Stimulated activated CD4-positive, alpha-beta T cell treated with anti-CD3 and anti-CD28 coated beads, Interleukin-1b, Interleukin-23, amount 100 ng/mL, for 1 hour (primary cell): ENCODE measurements at places on chromosomes 11 and 22.

GRCh38 chr22:41052661-41053490 lies 39.5 kb upstream of the EP300 start:
- no peak for DNase-seq

DNA sequence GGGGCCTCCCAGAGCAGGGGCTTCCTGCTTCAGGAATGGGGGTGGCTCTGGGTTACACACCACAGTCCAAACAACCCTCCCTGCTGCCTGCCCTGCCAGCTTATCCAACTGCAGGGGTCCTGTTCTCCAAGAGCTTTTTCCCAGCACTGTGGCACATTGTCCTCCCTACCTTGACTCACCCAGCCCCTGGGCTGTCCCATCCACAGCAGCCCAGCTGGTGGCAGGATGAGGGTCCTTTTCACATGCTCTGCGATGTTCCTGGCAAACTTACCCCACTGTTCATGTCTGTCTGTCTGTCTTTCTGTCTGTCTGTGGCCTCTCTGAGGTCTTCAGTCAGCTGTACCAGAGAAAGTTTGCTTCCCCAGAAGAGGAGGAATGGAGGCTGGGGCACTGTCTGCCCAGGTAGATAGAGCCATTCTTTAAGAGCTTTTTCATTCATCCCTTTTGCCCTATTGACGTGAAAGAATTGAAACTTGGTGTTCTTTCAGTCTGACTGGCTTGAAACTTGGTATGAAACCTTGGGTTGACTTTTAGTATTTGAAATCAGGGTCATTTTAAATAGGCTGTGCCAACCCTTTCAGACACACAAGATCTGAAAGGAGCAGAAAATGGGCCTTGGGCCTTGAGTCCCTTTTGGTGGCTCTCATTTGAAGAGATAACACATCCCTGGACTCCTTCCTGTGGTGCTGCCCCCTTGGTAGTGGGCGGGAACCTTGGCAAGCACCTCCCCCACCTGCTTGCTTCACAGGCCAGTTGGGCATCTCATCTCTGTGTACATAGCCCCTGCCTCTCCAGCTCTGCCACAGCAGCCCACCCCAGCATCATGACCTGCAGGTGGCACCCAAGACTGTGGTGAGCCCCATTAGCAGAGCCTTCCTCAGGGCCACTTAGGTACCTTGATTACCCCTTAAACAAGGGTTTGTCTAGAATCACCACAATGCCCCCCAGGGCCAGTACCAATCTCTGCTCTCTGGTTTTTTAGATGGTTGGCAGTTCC lies 74.6 kb upstream of the SUSD2 start:
- no peak for DNase-seq

- DNase-seq = no peak
These were observed 50.8 kb downstream of the BUD13 start for GRCh38 chr11:116721988-116722387.

GRCh38 chr11:636511-637332 lies at the start of gene DRD4:
DRD4 (plus strand) TSS chr11:637269; CDS start chr11:637305, 36 bp downstream.
- no peak for DNase-seq

GRCh38 chr11:82932564-82932963 lies 31.0 kb downstream of the DDIAS start:
- DNase-seq = no peak

DNA sequence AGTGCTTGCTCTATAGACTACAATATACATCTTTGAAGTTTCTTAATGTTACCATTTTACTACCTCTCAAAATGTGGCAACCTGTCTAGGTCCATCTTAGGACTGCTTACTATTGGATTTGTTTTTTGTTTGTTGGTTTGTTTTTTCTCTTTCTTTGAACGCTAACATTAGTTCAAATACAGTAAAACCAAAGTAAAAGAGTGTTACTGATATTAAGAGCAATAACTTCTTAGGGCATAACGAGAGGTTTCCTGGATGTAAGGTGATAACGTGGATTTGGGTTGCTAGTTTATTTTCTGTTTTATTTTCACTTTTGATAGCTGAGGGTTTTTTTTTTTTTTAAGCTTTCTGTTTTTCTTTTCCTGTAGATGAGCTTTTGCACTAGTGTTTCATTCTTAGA lies 43.6 kb downstream of the TMEM135 start:
- DNase-seq = no peak

- DNase-seq = no peak
These were observed 39.7 kb downstream of the DEUP1 start for GRCh38 chr11:93370260-93370659.

DNA sequence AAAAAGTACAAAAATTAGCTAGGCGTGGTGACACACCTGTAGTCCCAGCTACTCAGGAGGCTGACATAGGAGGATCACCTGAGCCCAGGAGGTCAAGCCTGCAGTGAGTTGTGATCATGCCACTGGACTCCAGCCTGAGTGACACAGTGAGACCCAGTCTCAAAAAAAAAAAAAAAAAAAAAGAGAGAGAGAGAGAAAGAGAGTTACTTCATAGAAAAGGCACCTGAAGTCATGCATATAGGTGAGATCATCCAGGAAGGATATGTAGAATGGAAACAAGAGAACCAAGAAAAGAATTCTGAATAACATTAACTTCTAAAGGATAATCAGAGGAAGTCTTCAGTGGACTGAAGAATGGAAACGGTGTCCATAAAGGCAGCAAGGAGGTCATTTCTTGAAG lies 106.8 kb downstream of the STK33 start:
- no peak for DNase-seq

DNA sequence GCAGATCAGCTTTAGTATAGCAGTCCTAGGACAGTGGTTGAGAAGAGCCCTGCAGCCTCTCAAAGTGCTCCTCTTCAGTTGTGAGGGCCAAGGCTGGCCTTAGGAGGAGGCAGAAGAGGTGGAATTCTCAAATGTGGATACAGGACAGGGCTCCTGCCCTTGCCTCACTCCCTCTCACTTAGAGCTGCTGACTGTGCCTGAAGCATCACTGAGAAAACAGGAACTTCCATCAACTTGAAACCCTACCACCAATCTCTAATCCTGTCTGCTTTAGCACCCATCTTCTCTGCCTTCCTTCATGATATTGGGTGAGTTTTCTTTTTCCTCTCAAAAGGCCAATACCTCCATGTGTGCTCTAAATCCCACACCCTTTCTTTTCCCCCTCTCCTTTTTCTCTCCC lies 14.4 kb upstream of the UCP3 start:
- DNase-seq = no peak

GRCh38 chr11:120658071-120658423 lies 146.5 kb downstream of the GRIK4 start:
- no peak for DNase-seq

GRCh38 chr11:58524232-58525036 lies 16.5 kb upstream of the OR5B21 start:
- DNase-seq = no peak

DNA sequence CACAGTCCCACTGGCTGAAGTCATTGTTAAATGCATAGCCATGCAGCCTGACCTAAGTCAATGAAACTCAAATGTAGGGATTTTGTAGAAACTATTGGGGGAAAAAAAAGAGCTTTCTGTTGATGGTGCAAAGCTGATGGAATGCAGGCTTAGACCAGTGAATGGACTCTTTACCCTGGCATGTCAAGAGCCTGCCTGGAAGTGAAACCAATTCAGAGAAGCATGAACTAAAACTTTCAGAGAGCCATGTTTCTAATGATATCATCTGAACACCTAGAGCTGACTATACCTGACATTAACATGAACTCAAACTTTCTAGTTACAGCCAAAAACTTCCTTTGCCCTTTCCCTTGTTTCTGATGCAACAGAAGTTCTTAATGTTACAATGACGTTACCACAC lies 89.0 kb downstream of the APIP start:
- DNase-seq = no peak

DNA sequence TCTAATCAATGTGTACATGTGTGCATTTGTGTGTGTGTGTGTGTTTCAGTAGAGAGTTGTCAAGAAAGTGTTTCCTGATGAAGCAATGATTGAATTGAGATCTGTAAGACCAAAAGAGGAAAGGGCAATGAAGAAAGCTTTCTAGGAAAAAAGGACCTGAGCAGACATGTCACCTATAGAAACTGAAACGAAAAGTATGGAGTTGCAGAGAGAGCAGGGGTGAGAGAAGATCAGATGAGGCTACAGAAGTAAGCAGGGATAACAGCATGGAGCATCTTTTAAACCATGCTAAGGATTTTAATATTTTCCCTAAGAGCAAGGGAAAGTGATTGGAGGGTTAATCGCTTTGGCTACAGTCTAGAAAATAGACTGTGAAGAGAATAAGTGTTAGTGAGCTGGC lies 1459.4 kb upstream of the TENM4 start:
- DNase-seq = no peak

GRCh38 chr11:80155412-80156017 lies 714.7 kb upstream of the TENM4 start:
- DNase-seq = no peak

DNA sequence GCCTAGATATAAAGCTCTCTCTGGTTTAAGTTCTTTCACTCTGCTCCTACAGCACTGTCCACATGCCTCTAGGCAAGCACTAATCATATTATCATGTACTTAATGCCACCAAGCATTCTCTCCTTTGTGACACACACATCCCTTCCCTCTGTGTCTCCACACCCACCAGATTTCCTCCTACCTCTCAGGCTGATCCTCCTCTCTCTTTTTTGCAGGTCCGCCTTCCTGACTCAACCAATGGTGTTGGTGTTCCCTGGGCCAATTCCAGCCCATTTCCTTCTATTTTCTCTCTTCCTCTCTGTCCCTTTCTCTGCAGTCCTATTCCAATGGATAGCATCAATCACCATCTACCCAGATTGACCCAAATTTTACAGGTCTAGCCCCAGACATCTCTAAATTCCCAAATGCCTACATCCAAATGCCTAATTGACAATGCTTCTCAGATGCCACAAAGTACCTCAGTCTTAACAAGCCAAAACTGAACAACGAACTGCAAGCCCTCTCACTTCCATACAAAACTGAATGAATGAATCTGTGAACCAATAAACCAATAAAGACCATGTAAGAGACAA lies 504 bp upstream of the ZNF215 start:
- no peak for DNase-seq

DNA sequence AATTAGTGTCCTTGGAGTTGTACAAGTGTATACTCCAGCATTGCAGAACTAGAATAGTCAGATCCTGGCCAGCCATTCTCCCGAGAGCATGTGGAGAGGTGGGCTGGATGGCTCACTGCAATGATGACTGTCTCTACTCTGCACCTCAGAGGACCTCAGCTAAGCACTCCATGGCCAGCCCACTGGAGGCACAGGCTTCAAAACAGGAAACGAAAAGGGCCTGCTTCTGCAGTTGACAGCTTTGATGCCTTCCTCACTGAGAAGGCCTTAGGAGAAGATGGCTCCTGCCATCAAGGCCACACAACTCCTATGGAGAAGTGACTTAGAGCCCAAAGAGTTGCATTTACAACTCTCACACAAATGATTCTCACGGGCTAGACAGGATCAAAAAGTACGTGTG lies 9.1 kb downstream of the POLD4 start:
- no peak for DNase-seq

- no peak for DNase-seq
These were observed 85.0 kb downstream of the CABIN1 start for GRCh38 chr22:24095826-24096757.

DNA sequence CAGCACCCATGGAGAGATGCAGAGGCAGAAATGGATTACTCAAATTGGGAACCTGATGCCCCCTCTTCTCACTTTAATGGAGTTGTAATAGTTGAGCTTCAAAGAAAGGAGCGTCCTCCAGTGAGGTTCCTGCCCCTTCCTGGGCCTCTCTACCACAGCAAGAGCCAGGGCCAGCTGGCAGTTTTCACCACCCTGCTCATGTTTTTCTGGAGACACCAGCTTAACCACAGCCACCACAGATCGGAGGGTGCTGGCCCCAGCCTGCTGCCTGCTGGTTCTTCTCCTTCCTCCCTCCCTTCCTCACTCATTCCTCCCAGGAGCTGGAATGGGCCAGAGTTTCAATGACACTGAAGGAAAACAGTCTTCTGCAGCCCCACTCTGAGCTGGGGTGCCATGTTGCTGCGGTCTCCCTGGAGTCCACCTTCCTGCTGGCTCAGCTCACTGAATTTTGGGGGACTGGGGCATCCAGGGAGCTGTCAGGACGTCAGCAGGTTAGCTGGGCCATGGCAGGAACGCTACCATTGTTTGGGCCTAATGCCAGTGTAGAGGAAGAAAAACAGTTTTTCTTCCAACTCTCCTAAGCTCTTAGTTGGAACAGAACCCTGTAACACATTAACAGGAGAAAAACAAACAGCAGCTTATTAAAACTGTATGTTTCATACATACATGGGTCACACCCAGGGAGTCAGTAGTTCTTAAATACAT lies 57.7 kb downstream of the TRAF6 start:
- no peak for DNase-seq

DNA sequence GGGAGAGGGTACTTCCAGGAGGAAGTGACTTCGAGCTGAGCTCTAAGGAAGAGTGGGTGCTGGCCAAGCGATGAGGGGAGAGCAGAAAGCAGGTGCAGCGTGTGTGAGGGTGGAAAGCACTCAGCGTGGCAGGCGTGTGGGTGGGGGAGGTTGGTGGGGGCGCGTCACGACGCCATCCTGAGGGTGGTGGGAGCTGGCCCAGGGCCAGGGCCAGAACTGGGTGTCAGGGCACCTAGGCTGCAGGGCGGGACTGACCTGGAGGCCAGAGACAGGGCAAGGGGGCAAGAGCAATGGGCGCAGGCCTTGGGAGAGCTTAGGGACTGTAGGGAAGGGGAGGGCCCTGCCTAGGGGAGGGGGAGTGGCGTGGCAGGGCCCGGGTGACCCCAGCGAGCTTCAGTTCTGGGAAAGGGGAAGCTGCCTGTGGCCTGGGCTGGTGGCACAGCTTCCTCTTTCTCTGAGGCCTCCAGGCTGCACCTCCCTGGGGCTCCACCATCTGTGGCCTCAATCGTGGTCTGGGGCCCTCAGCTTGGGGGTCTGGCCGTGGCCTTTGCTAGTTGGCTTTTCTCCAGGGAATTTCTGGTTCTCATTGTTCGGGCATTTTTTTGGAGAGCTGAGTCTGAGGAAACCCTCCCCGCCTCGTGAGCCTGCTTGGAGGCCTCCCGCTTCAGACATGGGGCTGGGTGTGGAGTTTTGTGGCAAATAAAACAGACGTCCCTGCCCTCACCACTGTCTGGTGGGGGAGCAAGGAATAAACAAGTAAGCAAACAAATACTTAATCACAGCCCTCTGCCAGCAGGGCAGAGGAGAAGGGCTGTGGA lies 8.9 kb downstream of the RELT start:
- no peak for DNase-seq

GRCh38 chr22:50057278-50058060 lies 629 bp downstream of the TTLL8 start:
- no peak for DNase-seq

DNA sequence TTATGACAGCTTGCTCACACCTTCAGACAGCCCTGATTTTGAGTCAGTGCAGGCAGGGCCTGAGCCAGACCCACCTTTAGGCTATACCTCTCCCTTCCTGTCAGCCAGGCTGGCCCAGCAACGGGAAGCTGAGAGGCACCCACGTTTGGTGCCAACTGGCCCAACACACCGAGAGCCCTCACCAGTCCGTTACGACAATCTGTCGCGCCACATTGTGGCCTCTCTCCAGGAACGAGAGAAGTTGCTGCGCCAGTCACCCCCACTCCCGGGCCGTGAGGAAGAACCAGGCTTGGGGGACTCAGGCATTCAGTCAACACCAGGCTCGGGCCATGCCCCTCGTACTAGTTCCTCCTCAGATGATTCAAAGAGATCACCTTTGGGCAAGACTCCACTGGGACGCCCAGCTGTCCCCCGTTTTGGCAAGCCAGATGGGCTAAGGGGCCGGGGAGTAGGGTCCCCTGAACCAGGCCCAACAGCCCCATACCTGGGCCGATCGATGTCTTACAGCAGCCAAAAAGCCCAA lies 13.1 kb downstream of the MED19 start:
- no peak for DNase-seq
